IMR-90 (cell line): ENCODE measurements at places on chromosomes 11 and 22.

DNA sequence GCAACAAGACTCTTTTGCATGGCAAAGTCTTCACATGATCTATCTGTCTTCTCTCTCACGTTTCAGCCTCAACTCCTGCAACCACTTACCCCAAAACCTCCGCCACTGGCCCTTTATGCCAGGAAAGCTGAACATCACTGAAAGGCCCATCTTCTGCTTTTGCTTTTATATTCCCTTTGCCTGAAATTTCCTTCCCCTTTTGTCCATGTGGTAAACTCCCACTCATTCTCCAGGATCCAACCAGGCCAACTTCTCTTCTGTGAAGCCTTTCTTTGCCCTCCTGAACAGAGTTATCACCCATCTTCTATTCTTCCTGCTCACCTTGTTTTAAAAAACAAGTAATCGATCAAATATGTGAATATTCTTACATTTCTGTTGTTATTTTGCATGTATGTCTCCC, 117.8 kb downstream of the WNT11 start:
- no peak for DNase-seq

GRCh38 chr11:119793335-119793984, 64.5 kb upstream of the NECTIN1 start:
- no peak for DNase-seq

DNA sequence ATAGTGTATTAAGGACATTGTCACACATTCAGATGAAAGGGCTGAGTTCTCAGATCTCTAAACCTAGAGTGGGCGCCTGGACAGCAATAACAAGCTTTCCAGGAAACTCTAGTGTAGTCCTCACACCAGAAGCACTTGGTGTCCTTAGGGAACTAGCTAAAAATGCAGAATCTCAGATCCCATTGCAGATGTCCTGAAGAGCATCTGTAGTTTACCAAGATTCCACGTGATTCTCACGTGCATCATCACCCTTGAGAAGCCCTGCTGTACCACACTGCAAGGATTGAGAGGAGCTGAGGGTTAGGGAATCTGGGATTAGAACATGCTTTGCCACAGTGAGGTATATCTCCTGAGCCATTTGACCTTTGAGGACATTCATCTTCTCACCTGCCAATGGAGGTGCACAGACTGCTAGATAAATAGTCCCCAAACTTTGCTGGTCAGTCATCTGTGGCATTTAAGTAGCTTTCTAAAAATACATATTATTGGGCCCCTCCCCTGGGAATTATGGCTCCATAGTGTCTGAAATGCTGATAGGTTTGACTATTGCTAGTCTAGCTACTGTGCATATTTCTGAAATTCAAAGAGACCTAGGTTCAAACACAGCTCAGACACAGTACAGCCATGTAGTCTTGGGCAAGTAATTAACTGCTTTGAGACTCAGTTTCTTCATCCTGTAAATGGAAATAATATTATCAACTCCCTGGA, 1068.9 kb downstream of the OPCML start:
- no peak for DNase-seq

- peak; percentile 48 for DNase-seq
Observed at GRCh38 chr11:48307760-48308386, 1.9 kb downstream of the OR4S1 start.

GRCh38 chr11:93895106-93895862, 44.9 kb upstream of the VSTM5 start:
- peak; percentile 82 for DNase-seq

- peak; percentile 40 for DNase-seq
Observed at GRCh38 chr11:4881860-4882500, at the start of gene OR51T1. TSS of gene OR51T1 (plus strand) at chr11:4881900. CDS start at chr11:4881900, 0 bp downstream.

DNA sequence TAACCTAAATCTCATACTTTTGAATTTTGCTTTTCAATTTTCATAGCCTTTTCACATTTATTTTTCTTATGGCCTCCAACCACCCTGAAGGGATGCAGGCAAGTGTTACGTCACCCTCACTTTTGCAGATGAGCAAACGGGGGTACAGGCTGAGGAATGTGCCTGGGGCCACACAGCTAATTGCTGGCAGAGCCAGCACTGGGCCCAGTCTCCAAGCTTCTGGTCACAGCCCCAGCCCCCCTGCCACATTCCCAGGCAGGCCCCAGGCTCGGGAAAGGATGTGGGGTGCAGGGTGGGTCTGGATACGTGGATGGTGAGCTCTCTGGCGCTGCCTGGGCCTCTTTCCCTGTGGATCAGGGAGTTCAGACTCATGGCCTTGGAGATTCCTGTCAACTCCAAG, 138.6 kb downstream of the PKNOX2 start:
- no peak for DNase-seq

DNA sequence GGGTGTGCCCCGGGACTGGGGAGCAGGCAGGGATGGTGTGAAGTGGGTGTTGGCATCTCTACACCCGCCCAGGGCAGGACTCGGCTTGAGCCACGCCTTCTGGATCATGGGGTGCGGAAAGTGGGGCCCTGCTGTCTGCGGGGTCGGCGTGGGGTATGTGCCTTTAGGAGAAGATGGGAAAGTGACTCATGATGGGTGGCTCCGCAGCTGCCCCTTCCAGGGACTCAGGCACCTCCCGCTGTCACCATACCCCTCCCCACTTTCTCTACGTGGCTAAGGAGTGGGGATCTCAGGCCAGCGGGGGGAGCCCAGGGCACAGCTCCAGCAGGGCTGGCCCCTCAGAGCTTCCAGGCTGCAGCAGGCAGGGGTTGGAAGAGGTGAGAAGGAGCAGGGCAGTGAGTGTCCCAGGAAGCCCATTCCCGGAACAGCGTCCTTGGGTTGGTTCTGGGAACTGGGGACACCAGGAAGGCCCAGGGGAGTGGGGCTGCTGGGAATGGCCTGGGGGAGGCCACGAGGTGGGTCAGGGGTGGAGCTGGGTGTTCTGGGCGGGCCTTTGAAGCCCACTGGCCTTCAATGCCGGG, 102.9 kb upstream of the FGF3 start:
- DNase-seq = no peak

DNA sequence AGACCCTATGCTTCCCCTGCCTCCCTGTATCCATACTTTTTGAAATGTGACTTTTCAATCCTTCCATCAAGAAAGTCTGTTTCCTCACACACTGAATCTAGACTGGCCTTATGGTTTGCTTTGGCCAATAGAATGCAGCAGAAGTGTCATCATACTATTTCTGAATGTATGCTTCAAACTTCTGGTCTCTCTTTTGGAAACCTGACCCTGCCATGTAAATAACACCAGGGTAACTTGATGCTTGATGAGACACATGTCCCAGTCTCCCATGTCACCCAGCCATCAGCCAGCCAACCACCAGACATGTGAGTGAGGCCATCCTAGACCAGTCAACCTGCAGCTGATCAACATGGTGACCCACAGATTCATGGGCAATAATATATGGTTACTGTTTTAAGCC, 29.7 kb upstream of the CAVIN3 start:
- no peak for DNase-seq

DNA sequence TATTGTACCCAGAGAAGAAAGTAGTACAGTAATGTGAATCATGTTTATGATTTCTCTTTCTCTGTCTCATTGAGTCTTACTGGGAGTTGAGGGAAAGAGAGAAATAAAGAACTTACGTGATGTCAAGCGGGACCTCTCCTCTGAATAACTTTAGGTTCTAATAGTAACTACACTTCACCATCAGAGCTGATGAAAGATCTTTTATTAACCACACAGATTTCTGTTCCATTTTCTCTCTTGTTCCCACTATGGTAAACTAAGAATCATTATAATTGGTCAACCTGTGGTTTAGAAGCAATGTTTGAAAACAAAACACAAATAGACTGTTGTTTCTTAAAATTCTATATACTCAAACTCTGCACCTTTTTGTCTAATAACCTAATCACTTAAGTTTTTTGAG, 142.3 kb downstream of the ELP4 start:
- DNase-seq = no peak

- DNase-seq = no peak
Observed at GRCh38 chr11:56910046-56910773, 78.5 kb upstream of the OR5AK2 start.

DNA sequence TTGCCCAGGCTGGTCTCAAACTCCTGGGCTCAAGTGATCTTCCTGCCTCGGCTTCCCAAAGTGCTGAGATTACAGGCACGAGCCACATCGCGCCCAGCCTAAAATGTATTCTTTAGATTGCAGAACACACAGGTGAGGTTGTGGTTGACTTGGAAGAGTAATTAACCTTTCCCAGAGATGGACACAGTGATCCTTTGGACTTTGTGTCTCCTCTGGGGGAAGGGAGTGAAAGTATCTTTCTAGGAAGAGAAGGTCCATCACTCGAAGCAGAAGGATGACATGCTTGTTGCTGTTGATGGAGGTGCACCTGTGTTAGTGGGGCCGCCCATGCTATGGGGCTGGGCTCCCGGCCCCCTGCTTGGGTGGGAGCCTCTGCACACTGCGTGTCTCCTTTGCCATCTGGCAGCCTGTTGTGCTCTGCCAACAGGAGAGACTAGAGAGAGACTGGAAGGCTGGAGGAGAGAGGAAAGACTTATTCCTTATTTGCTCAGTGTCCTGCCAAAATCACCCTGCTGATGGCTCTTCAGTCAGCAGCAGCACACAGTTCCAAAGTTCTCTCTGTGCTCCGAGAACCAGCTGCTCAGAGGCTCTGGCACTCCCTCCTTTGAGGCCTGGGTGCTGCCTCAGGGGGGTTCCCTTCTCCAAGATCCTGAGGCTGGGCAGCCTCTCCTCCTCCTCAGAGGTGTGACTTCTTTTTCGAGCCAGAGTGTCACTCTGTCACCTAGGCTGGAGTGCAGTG, 33.1 kb upstream of the CYB5R3 start:
- DNase-seq = no peak

GRCh38 chr11:36162883-36163434, 126.3 kb downstream of the COMMD9 start:
- DNase-seq = no peak

GRCh38 chr11:64856382-64857227, 12.2 kb upstream of the CDC42BPG start:
- peak; percentile 85 for DNase-seq

DNA sequence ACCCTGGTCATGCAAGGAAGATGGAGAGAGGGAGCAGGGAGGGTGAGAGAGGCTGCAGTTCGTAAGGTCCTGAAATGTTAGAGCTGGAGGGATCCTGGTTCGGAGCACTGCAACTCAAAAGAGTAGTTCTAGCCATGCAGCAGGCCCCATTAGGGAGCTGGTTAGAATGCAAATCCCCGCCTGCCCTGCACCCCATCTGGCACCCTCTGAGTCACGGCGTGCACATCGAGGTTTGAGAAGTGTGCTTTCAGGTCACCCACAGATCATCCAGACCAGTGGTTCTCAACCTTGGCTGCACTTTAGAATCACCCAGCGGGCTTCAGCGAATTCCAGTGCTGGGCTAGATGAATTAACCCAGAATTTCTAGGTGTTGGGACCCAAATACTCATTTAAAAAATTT, 48.2 kb downstream of the ST3GAL4 start:
- no peak for DNase-seq

DNA sequence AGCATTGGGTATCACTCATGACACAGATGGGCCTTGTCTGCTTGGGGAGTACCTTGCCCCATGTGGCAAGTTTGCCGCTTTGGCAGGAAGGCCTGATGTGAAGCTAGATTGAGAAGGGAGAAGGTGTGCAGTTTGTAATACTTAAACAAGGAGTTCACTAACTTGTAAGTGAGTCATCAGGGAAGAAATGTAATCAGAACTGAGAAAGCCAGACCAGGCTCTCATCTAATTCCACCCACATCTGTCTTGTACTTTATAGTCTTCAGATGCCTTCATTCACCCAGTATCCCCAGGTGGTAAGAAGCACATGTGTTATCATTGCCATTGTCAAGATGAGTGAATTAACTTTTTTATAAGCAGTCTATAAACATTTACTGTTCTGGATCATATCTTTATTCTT, 116.0 kb upstream of the DDI1 start:
- peak; percentile 73 for DNase-seq

DNA sequence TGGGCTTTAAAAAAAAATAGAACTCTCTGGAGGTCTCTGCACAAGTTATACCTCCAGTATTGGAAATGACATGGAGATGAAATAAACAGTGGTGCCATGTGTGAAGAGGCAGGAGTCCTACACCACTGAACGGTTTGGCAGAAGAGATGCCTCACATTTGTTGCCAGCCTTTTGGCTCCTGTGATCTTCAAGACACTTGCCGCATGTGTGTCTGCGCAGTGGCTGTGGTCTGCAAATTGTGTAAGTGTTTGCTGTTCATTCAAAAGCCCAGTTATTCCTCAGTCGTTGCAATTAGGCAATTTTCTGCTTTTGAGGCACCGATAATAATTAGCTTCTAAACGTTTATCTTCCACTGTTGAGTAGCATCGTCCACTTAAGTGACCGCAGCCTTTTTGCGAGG, 319.1 kb downstream of the BRD1 start:
- DNase-seq = no peak

- DNase-seq = no peak
Observed at GRCh38 chr11:78838417-78838816, 263.8 kb upstream of the NARS2 start.

DNA sequence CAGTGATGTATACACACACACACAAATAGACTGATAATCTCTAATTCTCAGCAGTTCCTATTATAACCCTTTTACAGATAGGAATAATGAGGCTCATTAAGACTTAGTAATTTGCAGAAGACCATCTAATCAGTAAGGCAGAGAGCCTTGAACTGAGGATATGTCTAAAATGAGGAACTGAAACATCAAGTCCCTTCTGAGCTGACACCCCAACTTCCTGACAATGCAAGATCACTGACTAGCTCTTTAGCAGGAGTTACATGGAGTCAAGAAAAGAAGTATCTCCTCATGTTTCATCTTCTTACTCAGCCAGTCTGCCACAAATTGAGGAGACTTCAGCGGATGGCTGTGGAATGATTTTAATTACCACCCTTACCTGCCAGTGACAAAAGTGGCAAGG, 193.0 kb downstream of the MSANTD4 start:
- no peak for DNase-seq

GRCh38 chr11:72625691-72626413, 48.4 kb downstream of the PDE2A start:
- DNase-seq = peak; percentile 27

- no peak for DNase-seq
Observed at GRCh38 chr22:44691796-44692661, 10.0 kb upstream of the PRR5 start.
